ENCODE measurements at places on chromosomes 11 and 22.

DNA sequence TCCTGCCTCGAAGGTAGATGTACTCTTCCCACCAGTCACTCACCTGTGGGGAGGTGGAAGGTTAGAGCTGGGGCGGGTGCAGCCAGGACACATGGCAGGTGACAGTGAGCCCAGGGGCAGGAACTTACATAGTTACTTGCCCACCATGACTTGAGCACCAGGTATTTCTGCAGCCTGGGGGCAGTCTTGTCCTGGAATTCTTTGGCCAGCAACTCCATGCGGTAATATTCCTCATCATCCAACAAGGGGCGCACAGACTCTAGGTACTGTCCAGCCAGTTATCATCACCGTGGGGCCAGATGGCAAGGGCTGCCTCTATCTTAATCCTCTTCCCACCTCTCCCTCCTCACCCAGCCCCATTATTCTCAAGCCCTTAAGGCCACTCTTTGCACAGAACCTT is 2.2 kb downstream of the CPT1B start:
- no peak for DNase-seq

- no peak for DNase-seq
Measured at GRCh38 chr11:91124363-91124762, 901.5 kb upstream of the CHORDC1 start.

DNA sequence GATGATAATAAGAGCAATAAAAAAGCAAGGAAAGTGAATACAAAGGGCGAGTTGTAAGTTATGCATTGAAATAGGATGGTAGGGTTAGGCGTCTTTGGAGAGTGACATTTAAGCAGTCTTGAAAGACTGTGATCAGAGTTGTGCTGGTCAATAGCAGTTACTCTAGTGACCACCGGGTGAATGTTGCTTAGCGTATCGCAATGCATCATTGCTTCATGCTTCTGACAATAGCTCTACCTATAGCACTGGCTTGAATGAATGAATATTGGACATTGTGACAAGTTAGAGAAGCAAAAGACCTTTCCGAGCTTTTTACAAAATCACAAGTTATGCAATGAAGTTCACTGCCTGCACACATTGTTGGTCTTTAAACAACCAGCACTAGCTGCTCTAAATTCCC is 7.7 kb upstream of the OR8B12 start:
- no peak for DNase-seq

- no peak for DNase-seq
Measured at GRCh38 chr22:46065691-46066454, 84.5 kb upstream of the PPARA start.

DNA sequence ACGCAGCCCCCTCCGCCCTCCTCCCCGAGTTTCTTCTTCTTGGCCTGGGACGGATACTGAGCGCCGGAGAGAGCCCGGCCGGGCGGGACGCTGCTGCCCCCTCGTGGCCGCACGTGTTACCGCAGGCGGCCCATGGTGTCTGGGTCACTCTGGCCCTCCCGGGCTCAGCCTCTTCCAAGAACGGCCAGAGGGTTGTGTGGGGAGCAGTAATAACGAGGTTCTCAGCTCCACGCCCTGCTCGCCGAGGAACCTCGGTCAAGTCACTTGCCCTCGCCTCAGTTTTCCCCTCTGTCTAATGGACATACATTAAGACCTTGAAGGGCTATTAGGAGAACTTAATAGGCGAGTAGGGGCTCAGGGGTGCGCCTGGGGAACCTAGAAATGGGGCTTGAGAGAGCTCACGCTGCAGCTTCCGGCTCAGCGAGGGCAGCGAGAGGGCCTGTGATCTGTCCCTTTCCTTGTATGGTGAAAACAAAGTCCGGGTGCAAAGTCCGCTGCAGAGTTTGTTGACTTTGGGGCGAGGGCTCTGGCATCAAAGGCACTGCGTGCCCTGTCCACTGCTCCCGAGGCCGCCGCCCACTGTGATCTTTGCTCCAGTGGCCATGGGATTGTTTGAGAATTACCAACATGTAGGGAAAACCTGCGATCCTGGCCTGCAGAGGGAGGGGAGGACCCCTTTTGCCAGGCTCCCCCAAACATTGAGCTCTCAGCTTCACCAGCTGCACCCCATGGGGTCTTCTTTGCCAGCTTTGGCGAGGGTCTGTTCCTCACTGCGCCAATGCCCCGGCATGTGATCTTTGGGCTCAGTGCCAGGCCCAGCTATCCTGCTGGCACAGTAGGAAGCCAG is 14.4 kb upstream of the LRP5 start:
- DNase-seq, result peak; percentile 60

DNA sequence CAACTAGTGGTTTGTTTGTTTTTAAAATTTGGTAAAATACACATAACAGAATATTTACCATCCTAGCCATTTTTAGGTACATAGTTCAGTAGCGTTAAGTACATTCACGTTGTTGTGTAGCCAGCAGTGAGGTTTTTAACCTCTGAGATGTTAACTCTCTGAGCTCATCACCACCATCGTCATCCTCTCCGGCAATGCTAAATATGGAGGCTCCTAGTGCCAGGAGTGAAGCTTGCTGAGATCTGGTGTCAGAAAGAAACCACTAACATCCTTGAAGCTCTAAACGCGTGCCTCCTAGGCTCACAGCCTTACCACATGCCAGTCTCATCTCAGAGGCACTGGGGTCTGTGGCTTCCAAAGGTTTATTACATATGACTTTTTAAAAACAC is 330.2 kb upstream of the B3GAT1 start:
- no peak for DNase-seq
